Activated naive CD4-positive, alpha-beta T cell (primary cell): ENCODE measurements at places on chromosomes 11 and 22.

DNA sequence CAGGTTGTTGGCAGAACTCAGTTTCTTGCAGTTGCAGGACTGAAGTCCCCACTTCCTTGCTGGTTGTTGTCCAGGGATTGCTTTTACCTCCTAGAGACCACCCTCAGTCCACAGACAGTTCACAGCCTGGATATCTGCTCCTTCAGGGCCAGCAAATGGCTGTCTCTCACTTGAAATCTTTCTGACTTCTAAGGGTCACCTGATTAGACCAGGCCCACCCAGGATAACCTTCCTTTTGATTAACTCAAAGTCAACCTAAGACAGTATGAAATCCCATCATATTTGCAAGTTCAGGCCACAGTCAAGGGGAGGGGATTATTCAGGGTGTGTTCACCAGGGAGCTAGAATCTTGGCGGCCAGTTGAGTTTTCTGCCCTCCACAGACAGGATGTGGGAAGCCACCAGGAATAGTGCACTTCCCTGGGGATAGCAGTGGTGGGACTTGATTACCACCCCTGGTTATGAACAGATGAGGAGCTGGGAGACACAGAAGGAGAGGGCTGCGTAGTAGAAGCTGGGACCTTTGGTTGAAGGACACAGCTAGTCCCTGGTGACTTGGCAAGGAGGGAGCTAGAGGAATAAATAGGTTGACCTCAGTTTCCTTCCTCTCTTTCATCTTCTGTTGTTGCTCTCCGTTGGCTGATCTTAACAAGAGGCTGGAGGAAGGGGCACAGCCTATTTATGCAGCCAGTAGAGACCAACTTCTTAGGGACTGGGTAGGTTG, 33.4 kb downstream of the MIAT start:
- no peak for DNase-seq

- DNase-seq = no peak
Measured at GRCh38 chr11:119640541-119640940, 88.5 kb downstream of the NECTIN1 start.

- DNase-seq = no peak
Measured at GRCh38 chr11:61709572-61709971, 29.4 kb downstream of the DAGLA start.

- DNase-seq = no peak
Measured at GRCh38 chr11:1557904-1558774, 13.9 kb downstream of the DUSP8 start.

DNA sequence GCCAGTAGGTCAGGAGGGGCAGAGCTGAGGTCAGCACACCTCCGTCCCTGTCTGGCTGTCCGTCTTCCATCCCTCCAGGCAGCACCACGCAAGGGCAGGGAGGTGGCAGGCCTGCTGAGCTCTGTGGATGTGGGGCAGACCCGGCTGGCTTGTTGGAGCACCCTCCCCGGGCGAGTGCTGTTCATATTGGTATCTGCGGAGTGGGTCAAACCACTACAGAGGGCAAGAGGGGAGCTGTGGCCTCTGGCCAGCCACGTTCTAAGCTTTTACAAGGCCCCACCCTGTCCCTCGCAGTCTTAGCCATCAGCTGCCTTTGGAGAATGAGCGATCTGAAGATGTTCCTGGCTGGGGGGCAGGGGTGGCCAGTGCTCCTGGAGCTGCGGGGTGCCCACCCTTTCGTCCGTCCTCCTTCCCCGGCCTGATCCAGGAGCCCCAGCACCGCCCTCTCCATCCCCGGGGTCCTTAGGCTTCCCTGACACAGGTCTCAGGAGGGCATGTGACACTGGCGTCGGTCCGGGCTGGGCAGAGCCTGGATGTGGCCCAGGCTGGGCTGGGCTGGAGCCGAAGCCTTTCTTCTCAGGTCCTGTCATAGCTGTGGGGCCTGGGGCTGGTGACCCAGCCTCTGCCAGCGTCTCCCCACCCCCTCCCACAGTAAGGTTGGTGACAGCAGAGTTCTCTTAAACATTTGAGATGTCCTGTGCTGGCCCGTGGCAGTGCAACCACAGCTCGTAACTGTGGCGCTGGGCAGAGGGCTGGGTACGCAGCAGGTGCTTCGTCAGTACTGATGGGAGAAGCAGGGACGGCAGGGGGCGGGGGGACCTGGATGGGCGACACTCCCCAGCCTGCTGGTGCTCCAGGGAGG, 31.7 kb upstream of the GRAMD4 start:
- DNase-seq = no peak

GRCh38 chr11:122744357-122744756, 88.8 kb downstream of the UBASH3B start:
- DNase-seq = no peak
